ENCODE measurements at places on chromosomes 7 and 10.

DNA sequence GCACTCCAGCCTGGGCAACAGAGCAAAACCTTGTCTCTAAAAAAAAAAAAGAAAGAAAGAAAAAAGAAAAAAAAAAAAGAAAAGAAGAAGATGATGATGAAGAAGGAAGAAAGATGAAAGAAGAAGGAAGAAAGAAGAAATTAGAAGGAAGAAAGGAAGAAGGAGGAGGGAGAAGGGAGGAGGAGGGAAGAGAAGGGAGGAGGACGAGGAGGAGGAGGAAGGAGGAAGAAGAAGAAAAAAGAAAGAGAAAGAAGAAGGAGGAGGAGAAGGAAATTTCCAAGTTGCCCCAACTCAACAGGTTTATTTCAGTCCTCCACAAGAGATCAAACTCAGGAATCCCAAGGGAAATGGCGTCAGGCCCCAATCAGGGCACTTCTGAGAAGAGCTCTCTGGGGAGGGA is 115.7 kb downstream of the ABLIM1 start:
- no peak for DNase-seq

GRCh38 chr7:28088032-28088431 is 92.6 kb downstream of the JAZF1 start:
- DNase-seq, result no peak

GRCh38 chr7:42972699-42973500 is 40.7 kb downstream of the MRPL32 start:
- DNase-seq, result no peak

GRCh38 chr10:649798-650440 is 39.5 kb downstream of the DIP2C start:
- DNase-seq, result no peak

GRCh38 chr10:104809288-104810090 is 168.4 kb downstream of the SORCS3 start:
- no peak for DNase-seq

- DNase-seq, result no peak
Observed at GRCh38 chr10:101578803-101579515, 9.1 kb downstream of the POLL start.

GRCh38 chr10:69439350-69439739 is 11.9 kb upstream of the TSPAN15 start:
- no peak for DNase-seq

DNA sequence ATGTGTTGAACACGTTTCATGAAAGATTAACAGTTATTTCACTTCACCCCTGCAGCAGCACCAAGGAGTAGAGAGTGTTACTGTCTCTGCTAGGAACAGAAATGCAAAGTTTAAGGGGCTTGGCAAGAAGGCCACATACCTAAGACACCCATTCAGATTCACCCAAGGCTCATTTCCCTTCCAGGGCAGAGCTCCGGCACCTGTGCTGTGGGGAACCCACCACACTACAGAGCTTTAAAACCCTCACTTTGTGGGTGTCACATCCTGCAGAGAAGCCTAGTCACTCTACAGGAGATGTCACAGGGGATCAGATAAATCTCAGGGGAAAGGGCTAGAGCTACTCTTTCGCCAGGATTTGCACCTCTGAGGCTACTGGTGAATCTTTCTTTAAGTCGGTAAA is 176.1 kb upstream of the KLF6 start:
- DNase-seq, result no peak

DNA sequence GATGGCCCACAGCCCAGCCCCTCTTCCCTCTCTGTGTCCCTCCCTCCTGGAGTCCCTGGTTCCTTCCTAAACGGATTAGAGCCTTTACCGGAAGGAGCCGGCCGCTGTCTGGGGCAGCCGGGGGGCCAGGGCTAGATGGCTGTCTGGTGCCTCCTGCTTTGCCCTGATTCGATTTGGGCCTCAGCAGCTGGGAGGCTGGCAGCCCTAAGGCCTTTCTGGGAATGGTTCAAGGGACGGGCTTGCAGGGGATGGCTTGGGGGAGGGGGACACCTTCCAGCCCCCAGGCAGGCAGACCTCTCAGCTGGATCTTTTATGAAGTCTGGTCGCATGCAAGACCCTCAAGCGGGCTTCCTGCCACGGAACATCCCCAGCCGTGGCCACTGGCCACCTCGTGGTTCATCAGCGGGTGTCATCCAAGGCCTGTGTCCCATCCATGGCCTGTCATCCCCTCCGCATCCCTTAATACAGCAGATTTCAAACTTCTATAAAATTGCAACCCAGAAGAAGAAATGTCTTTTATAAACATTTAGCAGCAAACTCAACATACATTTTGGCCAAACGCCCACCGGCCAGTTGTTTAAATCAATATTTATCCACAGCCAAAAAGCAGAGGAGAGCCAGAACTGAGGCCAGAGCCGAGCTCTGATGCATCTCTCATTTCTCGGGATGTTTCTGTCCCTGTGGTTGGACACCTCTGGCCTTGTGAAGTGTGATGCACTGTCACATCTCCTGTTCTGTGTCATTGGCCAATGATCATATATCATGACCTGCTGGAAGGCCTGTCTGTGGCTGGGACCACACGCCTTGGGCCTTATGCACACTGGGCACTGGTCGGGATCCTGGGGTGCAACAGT is 52.0 kb downstream of the GTF2IRD1 start:
- DNase-seq, result no peak

Data from bone marrow (tissue), 2 donors.